ENCODE measurements at places on chromosomes 2 and 18. TPM values are rescaled to one million over a fixed set of nuclear protein-coding genes. Genes with fewer than 3 reads are reported as not detected.

ALKAL2 gene
- not detected for total RNA-seq

C2orf80 gene
- total RNA-seq, result not detected

CFAP65 gene
- not detected for total RNA-seq

MDH1B gene
- total RNA-seq, result 0.54 TPM

TEX44 gene
- not detected for total RNA-seq

CHN1 gene
- total RNA-seq, result 58.4 TPM

SLC11A1 gene
- total RNA-seq, result under 0.01 TPM

NRP2 gene
- 43.3 TPM for total RNA-seq

MARCO gene
- total RNA-seq, result not detected

EVX2 gene
- not detected for total RNA-seq

GRCh38 chr2:202632682-202633290, 2.0 kb upstream of the FAM117B start:
- no peaks in the 10 kb centered on the region for H3K27me3 ChIP-seq
- H3K4me1 ChIP-seq, result peaks cover 3% of the 10 kb centered on the region
- no peak overlapping the region for H3K27ac ChIP-seq
- no peaks in the 10 kb centered on the region for H3K36me3 ChIP-seq
- peak; percentile 58 for DNase-seq

- H3K27me3 ChIP-seq, result no peaks in the 10 kb centered on the region
- H3K27ac ChIP-seq, result no peak overlapping the region
- no peak overlapping the region for H3K4me3 ChIP-seq
- DNase-seq, result peak; percentile 62
- no peaks in the 10 kb centered on the region for H3K4me1 ChIP-seq
Observed at GRCh38 chr18:22399949-22400348, 17.8 kb downstream of the CTAGE1 start.

DNA sequence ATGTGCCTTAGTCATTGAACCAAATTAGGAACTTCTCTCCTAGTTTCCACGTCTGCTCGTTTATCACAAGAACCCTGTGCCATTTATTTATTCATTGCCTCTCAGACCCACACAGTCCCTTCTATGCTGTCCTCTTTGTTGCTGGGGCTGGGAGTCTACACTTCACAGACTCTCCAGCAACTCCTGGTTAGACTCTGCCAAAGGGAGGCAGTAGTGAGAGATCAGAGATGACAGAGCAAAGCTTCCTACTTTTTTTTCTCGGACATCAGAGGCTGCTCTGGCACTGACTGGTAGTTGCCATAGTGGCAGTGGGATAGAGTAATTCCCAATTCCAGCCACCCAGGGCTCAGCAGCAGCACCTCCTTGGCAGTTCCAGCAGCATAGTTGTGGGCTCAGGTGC, 277.5 kb downstream of the BCL11A start:
- no peak for DNase-seq
- H3K4me1 ChIP-seq, result no peaks in the 10 kb centered on the region

DNA sequence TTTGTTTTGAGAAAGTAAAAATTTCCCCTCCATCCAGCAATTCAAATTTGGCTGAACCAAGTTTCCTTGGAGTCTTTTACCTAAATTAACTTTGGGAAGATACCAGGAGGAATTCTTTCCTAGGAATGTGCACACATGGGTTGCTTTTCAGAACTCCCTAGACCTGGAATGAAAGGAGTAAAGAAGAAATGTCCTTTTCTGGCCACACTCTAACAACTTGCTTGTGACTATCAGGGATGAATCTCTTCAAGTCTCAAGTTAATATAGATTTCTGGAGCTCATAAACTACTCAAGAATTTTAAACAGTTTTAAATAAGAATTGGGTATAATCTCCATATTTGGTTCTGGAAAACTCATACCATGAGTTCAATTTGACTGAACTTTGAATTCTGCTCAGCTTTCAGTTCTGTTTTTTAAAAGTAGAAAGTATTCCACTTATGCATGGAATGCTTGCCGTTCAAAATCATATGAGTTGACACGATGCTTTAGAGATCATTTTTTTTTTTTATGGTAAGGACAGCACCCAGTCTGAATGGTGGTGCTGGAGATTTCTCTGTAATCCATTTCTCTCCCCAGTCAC, 7.7 kb downstream of the RASGRP3 start:
- DNase-seq, result peak; percentile 32
- no peaks in the 10 kb centered on the region for H3K27me3 ChIP-seq
- H3K4me1 ChIP-seq, result peaks cover 4% of the 10 kb centered on the region
- no peaks in the 10 kb centered on the region for H3K36me3 ChIP-seq
- no peak overlapping the region for H3K4me3 ChIP-seq
- H3K27ac ChIP-seq, result no peak overlapping the region

DNA sequence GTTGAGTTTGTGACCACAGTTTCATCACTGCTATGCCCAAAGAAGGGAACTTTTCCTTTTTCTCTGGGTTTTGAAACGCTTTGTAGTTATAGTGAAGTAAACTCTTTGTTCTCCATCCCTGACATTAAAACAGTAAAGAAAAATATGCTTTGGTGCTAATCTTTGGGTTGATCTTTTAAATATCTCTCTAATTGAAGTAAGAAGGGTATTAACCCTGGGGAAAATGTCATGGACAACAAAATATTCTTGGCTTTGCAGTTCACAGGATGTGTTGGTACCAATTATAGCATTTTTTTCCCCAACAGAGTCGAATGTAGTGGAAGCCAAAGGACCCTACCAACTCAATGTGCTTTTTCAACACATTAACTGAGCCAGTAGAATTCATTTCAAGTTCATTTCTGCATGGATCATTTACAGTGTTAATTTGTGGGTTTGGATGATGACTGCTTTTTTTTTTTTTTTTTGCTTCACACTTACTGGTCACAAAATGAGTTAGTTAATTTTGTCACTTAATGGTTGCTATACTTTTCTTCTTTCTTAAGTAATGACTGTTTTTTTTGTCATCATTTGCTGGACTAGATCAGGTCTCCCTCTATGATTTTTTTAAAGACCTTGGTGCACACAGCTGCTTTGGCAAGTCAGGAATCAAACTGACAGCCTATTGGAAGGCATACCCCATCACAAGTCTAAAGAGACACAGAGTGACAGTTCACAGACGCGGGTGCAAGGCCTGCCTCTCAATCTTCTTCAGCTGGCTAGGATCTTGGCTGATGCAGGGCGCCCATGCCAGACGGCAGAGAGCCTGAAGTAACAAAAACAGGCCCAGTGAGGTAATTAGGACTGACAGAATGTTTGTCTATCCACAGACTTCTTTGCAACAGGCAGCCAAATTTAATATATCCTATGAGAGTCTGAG, 98.8 kb upstream of the MMADHC start:
- no peak for DNase-seq
- H3K4me1 ChIP-seq, result no peaks in the 10 kb centered on the region
- no peak overlapping the region for H3K27ac ChIP-seq
- H3K27me3 ChIP-seq, result no peaks in the 10 kb centered on the region
- H3K36me3 ChIP-seq, result no peaks in the 10 kb centered on the region
- no peak overlapping the region for H3K4me3 ChIP-seq

DNA sequence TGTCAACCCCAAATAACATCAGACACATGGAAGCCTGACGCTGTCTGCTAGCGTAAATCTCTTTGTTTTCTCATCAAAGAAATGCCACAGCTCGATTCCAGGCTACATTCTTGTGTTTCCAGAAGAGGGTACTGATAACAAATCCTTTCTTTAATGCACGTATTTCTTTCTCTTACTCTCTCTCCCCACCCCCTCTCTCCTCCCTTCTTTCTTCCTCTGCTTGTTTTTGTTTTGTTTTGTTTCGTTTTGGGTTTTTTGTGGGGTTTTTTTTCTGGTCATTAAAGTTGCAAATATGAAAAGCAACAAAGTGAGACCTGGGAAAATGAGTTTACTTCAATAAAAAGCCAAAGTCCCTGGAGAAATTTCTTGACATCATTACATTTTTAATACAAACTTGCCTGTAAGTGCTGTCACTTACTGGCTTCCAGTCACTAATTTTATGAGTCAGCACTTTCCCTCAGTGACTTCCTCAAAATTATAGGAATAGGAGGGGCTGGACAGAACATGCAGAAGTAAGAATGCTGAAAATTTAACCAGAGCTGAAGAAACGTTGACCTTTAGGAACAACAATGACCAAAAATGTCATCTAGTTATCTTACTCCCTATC, 106.7 kb upstream of the NABP1 start:
- no peaks in the 10 kb centered on the region for H3K36me3 ChIP-seq
- H3K27me3 ChIP-seq, result no peaks in the 10 kb centered on the region
- H3K27ac ChIP-seq, result peak overlapping the region; percentile 54
- peak overlapping the region; percentile 21 for H3K4me3 ChIP-seq
- H3K4me1 ChIP-seq, result 0 out of 2 replicates have a peak, but pooled peaks cover 3% of the 10 kb centered on the region

DNA sequence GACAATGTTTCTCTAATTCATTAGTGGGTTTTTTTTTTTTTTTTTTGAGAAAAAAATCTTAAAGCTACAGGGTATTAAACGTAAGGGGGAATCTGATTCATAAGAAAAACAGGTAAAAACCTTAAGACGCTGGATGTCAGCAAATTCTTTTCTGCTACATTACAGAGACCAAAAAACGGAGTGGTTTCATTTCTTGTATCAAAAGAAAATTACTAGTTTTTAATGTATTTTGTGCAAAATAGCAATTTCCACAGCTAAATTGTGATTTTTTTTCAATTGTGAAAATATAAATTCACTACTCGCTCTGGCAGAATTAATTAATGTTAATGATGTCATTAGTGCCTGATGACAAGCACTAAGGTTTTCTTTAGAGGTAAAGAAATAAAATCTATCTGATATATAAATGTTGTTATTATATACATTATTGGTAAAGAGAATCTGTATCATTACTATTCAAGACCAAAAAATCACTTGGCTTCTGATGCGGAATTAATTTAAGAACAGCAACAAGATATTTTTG, 9.9 kb downstream of the OTX1 start:
- no peaks in the 10 kb centered on the region for H3K36me3 ChIP-seq
- no peak overlapping the region for H3K27ac ChIP-seq
- H3K4me3 ChIP-seq, result no peak overlapping the region
- peaks cover 57% of the 10 kb centered on the region for H3K27me3 ChIP-seq
- DNase-seq, result no peak

GRCh38 chr2:237062585-237062984, 23.1 kb upstream of the COPS8 start:
- no peaks in the 10 kb centered on the region for H3K27me3 ChIP-seq
- H3K4me3 ChIP-seq, result no peak overlapping the region

GRCh38 chr2:148351437-148352143, 293.0 kb upstream of the EPC2 start:
- no peaks in the 10 kb centered on the region for H3K4me1 ChIP-seq
- H3K4me3 ChIP-seq, result no peak overlapping the region
- no peaks in the 10 kb centered on the region for H3K27me3 ChIP-seq
- no peak overlapping the region for H3K27ac ChIP-seq
- DNase-seq, result no peak
- no peaks in the 10 kb centered on the region for H3K36me3 ChIP-seq

DNA sequence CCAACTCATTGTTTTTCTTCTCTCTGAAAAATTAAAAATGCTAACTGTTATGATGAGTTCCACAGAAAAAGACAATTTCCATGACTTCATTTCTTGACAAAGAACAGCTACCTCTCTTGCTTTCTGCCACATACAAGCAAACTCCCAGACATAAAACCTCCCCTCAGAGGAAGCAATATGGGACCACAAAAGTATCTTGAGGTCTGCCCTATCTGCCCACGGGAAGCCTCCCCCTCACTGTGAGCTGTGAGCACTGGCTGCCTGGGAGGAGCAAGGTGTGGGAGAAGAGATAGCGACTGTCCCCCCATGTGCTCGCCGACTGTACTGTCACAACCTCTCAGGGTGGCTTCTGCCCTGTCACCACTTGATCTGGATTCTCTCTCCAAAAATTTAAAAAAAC, 69.7 kb upstream of the NRP2 start:
- no peak overlapping the region for H3K27ac ChIP-seq
- no peak overlapping the region for H3K4me3 ChIP-seq
- H3K36me3 ChIP-seq, result no peaks in the 10 kb centered on the region
- peaks cover 7% of the 10 kb centered on the region for H3K4me1 ChIP-seq
- DNase-seq, result no peak

DNA sequence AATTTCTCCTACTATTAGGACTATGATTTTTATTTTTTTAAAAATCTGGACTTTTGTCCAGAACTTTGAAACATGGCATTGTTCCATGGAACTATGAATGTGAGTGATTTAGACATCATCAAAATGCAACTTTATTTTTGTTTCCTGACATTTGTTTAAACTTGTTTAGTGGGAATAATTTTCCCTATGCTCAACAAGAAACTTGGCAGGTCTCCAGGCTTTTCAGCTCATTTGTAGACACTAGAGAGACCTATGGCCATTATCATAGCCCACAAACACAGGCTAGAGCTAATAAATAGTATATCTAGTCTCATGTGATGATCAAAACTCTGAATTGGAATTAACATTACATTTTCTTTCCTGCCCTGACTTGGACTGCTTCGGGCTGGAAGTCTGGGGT, 145.1 kb upstream of the CELF4 start:
- H3K27ac ChIP-seq, result no peak overlapping the region
- DNase-seq, result no peak
- H3K36me3 ChIP-seq, result no peaks in the 10 kb centered on the region
- no peak overlapping the region for H3K4me3 ChIP-seq
- no peaks in the 10 kb centered on the region for H3K4me1 ChIP-seq

DNA sequence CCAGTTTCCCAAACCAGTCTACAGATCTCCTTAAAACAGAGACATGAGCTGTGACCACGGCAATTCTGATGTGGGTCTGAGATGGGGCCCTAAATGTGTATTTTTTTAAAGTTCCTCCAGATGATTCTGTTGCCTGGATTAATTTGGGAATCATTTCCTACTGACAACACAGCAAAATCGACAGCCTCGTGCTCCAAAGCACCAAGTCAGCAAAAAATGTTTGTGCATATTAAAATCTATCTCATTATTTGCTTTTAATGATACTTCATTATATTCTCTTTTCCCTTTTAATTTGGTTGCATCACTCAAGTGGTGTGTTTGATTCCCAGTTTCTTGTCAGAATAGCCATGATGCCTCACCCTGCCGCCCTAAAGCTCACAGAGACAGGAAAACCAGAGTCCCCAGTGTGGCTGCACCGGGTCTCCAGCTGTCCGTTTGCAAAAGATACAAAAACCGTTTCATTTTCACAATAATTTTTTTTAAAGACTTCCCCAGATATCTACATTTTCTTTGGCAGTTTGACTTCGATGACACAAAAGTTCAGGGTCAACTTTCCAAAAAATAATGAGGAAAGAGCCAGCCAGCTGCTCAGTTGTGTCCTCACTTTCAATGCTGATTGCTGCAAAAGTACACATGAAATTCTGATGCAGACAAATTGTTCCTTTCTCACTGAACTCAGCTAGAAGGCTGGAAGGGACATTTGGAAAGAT, 443.2 kb upstream of the ID2 start:
- no peak for DNase-seq
- H3K27ac ChIP-seq, result no peak overlapping the region
- no peak overlapping the region for H3K4me3 ChIP-seq
- no peaks in the 10 kb centered on the region for H3K4me1 ChIP-seq
- H3K36me3 ChIP-seq, result no peaks in the 10 kb centered on the region
- peaks cover 5% of the 10 kb centered on the region for H3K27me3 ChIP-seq

- DNase-seq, result no peak
- H3K36me3 ChIP-seq, result no peaks in the 10 kb centered on the region
- no peaks in the 10 kb centered on the region for H3K27me3 ChIP-seq
- no peak overlapping the region for H3K4me3 ChIP-seq
- H3K27ac ChIP-seq, result no peak overlapping the region
Observed at GRCh38 chr2:495745-496275, 181.4 kb downstream of the TMEM18 start.

DNA sequence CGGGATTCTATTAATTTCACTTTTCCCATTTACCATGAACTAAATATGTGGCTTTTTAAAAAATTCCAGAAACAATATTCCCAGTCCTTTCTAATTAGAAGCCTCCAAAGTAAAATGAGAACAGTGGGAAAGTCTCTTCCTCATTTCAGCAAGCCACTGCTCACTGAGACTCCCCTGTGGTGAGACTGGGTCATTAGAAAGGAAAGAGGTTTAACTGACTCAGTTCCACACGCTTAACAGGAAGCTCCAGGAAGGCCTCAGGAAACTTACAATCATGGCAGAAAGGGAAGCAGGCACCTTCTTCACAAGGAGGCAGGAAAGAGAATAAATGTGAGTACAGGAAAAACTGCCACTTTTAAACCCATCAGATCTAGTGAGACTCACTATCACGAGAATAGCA, 258.9 kb upstream of the CHAC2 start:
- H3K4me3 ChIP-seq, result no peak overlapping the region
- no peaks in the 10 kb centered on the region for H3K27me3 ChIP-seq

Measured in IMR-90 (cell line).